ENCODE measurements at places on chromosomes 6 and 20. TPM values are rescaled to one million over a fixed set of nuclear protein-coding genes. Genes with fewer than 3 reads are reported as not detected.

The MSH5 gene
- total RNA-seq = 9.6 TPM

The ALDH8A1 gene
- total RNA-seq = not detected

The NT5E gene
- 22.3 TPM for total RNA-seq

The EFCAB8 gene
- total RNA-seq = 2.3 TPM

The FOXF2 gene
- total RNA-seq = 15.4 TPM

The GABBR1 gene
- total RNA-seq = 33.0 TPM
